ENCODE measurements at places on chromosomes 1 and 21.

GRCh38 chr1:32448773-32449456, 16.0 kb upstream of the ZBTB8B start:
- DNase-seq = no peak

DNA sequence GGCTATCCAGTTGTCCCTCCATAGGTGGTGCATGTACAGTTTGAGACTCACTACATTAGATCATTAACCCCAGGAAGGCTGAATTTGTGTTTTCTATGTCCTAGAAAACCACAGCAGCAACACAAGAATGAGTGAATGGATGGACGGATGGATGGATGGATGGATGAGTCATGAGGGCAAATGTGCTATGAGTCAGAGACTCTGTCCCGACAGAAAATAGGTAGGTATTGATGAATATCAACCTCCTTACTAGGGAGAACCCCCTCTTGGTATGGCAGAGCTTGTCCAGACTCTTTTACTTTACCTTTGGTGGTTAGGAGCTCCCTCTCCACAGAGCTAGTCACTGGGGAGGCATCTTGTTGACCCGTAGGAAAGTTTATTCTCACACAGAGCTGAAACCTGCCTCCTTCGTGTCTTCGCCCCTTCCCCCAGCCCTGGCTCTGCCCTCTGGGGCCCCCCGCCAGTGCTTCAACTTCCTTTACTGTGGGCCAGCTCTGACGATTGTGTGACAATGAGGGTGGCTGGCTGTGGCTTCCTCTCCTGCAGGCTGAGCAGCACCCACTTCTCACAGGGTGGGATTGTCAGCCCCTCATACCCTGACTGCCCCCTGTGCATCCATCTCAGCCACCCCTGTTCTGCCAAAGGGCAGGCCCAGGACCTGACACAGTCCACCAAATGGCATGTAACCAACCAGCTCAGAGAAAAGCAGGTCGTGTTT, 145.2 kb downstream of the FOXD2 start:
- no peak for DNase-seq

DNA sequence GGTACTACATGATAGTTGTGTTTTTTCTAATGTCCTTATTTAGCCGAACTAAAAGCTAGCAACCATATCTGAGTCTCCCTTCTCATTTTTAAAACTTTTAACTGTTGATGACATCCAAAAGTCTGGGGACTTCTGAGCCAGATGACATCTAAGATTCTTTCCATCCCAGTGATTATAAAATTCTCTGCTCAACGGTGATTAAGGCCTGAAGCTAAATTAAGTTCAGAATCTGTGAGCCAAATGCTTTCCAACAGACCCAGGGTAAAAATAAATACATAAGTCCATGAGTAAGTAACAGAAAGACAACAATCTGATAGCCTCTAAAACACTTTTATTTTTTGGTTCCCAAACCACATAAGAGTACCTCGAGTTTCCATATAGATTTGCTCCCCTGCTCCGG, 13.1 kb upstream of the PTP4A2 start:
- no peak for DNase-seq

- no peak for DNase-seq
Measured at GRCh38 chr1:174219606-174220370, 60.5 kb downstream of the RABGAP1L start.

GRCh38 chr1:40661678-40662077, 3.8 kb downstream of the RIMS3 start:
- no peak for DNase-seq

DNA sequence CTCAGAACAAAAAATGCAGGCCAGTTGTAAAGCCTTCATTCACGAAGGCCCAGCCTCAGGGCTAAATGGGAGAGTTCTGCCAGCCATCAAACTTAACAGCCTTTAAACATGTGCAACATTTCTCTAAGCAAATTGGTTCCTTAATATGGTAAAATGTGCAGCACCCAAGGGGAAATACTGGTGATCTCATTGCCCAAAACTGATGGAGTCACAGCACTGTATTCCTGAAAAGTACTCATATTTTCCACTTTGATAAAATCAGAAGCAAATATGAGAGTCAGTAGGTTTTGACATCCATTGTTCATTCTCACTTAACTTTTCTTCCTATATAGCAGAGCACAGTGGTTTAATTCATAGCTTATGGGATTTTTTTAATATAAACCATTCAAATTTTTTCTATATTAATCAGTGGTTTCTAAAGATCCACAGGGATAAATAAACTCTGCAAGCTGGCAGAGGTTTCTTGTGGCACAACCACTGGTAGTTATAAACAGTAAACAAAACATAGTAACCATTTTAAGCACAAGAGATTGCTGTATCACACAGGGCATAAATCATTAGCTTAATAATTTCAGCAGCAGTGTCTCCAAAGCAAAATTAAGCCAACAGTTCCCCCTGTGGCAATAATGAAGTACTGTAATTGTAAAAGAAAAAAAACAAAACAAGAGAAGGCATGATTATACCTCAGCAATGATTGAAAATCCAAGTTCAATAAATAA, 106.9 kb upstream of the LYPLAL1 start:
- no peak for DNase-seq

DNA sequence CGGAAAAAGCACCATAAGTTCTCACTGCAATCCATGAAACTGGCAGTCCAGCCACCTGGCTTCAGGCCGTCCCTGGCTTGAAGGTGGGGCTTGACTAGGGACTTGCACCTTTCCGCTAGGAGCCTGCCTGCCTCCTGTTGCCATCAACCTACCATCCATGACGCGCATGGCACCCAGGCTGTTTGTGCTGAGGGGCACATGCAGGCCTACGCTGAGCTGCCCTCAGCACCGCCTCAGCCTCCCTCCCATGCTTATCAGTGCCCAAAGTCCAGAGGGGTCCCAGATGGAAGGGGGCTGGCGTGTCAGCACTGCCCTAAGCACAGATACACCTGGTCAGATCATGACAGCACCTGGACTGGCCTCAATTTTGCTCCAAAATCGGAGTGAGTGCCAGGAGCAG, 190.2 kb upstream of the LYPLAL1 start:
- DNase-seq = no peak

DNA sequence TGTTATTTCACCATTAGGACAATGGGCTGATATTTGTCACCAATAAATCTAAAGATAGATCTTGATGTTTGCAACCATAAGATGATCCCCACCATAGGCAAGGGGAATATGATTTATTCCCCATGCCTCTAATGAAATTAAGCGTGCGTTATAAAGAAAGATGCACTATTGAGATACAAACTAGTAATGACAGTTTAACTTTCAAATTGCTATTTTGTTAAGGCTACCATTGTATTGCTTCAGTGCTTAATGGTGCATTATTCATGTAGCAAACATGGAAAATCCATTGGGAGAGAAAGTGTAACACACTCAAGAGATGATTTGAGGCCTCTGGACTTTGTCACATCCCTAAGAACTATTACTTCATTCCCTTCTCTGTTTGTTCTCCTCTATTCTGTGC, 108.9 kb upstream of the TRABD2B start:
- DNase-seq = no peak

- no peak for DNase-seq
Measured at GRCh38 chr1:28156821-28157220, 19.7 kb downstream of the PTAFR start.
